ENCODE measurements at places on chromosomes 16 and 17. TPM values are rescaled to one million over a fixed set of nuclear protein-coding genes. Genes with fewer than 3 reads are reported as not detected.

The ATP2C2 gene
- polyA plus RNA-seq = not detected

The PTX4 gene
- polyA plus RNA-seq = not detected

The CNGB1 gene
- polyA plus RNA-seq = not detected

The DNAJC7 gene
- polyA plus RNA-seq = 82.3 TPM

The PRDM7 gene
- polyA plus RNA-seq = not detected

The ADAP2 gene
- 5.0 TPM for polyA plus RNA-seq

The GPR179 gene
- polyA plus RNA-seq = not detected

The PRAC2 gene
- not detected for polyA plus RNA-seq

The ABCC6 gene
- polyA plus RNA-seq = not detected

The USP6 gene
- 0.05 TPM for polyA plus RNA-seq

The TAC4 gene
- polyA plus RNA-seq = not detected

The CDH5 gene
- polyA plus RNA-seq = not detected

The C16orf54 gene
- 50.6 TPM for polyA plus RNA-seq

The CD300LB gene
- polyA plus RNA-seq = not detected

The SOX9 gene
- not detected for polyA plus RNA-seq

The FOXL1 gene
- not detected for polyA plus RNA-seq

The RHBDL3 gene
- polyA plus RNA-seq = not detected

Data from IgD-negative memory B cell (primary cell).